ENCODE measurements at places on chromosomes 4 and X. TPM values are rescaled to one million over a fixed set of nuclear protein-coding genes. Genes with fewer than 3 reads are reported as not detected.

GRCh38 chrX:21799767-21800166 is 39.6 kb upstream of the MBTPS2 start:
- DNase-seq, result no peak

- no peak for DNase-seq
These were observed 94.5 kb downstream of the NSUN7 start for GRCh38 chr4:40844261-40844660.

DNA sequence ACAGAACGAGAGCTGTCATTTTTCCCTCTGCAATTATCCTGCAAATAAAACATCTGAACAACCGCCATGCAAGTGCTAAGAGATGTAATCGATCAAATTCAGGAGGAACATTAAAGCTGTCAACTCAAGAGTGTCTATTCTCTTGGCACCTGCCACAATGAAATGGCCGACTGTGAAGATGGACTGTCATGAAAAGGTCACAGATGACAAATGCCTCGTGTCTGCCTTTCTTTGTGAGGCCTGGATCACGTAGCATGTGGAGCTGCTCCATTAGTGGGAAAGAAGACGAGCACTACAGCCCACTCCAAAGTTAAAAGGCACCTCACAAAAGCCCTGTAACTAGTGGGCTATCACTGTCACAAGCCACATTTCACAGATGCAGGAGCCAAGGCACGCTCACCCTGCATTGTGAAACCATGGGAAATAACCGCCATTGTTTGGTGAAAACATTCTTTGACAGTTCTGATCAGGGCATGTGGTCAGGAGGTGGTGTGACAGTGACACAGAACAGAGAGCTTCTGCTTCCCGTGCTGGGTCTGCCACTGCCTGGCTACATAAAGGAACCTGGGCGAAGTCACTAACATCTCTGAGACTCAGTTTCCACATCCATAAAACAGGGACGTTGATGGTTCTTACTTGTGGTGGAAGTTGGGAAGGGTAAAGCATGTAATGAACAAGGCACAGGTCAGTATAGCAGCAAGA is 98.9 kb downstream of the EVC2 start:
- no peak for DNase-seq

The GLRB gene
- 16.9 TPM for total RNA-seq

Measured in right cardiac atrium (tissue), 5 donors.